ENCODE measurements at places on chromosomes 1 and 21. TPM values are rescaled to one million over a fixed set of nuclear protein-coding genes. Genes with fewer than 3 reads are reported as not detected.

The TMEM269 gene
- not detected for total RNA-seq

GRCh38 chr1:35369922-35370671, 101.6 kb downstream of the ZMYM4 start:
- no peak for DNase-seq

The HRNR gene
- not detected for total RNA-seq

DNA sequence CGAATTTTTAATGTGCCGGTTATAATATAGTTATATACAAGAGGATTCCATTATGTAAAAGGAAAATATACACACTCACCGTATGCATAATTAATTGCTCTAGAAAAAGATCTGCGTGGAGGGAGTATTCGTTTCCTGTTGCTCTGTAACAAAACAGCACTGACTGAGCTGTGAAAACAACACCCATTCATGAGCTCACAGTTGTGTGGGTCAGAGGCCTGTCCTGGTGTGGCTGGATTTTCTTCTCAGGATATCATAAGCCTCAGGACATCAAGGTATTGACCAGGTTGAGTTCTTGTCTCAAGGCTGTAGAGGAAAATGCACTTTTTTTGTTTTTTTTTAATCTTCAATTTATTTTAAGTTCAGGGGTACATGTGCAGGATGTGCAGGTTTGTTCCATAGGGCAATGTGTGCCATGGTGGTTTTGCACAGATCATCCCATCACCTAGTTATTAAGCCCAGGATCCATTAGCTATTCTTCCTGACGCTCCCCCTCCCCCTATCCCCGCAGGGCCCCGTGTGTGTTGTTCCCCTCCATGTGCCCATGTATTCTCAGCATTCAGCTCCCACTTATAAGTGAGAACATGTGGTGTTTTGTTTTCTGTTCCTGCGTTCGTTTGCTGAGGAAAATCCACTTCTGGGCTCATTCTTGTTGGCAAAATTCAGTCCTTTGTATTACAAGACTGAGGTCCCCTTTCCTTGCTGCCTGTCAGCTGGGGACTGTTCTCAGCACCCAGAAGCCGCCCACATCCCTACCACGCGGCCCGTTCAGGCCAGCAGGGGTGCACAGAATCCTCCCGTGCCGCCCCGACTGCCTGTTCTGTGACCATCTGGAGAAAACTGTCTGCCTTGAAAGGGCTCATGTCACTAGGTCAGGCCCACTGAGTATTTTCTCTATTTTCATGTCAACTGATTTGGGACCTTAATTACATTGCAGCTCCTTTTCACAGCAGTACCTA, 87.4 kb upstream of the ERRFI1 start:
- no peak for DNase-seq

DNA sequence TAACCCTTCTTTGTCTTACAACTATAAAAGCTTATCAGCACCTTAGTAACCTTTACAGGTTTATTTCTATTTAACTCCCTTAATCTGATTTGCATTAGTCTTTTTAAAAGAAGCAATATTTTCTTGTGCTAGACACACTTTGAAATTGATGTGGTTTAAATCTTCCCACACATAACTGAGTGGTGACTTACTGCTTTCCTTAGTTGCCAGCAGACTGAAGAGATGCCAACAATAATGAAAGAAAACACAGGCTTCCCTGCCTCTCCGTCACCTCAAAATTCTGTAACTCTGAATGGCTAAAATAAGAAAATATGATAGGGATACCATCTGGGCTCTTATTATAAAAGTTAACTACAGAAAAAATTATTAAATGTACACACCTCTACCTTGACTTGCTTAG, 196.8 kb downstream of the PTBP2 start:
- no peak for DNase-seq

DNA sequence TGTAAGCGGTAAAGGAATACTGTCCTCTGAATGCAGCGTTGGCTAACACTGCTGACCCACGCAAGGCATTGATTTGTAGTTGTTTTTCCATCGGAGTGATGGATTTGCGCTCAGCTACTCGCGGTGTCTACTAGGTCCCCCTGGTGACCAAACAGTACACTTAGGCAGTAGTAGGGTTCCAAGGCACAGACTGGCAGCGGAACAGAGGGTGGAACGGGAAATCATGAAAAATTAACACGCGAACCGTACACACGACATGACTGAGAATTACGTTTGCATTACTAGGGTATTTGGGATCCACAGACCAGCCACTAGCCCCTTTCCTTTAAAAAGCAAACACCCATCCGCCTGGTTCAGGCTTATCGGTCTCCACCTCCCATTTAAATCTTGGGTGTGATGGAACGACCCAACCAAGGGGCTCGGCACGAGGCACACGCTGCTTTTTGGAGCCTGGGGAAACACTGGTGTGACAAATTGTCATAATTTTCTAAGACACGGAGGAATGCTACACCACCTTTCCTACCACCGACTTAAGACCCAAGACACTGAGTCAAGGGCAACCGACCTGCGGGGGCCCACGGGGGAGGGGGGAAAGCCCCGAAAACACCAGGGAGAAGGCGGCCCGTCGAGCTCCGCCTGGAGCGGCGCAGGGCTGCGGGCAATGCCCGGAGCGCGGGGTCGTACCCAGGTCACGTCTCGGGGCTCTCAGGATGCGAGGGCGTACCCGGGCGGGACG, 699 bp downstream of the DIPK1A start:
- peak; percentile 65 for DNase-seq

The RAD54L gene
- not detected for total RNA-seq

DNA sequence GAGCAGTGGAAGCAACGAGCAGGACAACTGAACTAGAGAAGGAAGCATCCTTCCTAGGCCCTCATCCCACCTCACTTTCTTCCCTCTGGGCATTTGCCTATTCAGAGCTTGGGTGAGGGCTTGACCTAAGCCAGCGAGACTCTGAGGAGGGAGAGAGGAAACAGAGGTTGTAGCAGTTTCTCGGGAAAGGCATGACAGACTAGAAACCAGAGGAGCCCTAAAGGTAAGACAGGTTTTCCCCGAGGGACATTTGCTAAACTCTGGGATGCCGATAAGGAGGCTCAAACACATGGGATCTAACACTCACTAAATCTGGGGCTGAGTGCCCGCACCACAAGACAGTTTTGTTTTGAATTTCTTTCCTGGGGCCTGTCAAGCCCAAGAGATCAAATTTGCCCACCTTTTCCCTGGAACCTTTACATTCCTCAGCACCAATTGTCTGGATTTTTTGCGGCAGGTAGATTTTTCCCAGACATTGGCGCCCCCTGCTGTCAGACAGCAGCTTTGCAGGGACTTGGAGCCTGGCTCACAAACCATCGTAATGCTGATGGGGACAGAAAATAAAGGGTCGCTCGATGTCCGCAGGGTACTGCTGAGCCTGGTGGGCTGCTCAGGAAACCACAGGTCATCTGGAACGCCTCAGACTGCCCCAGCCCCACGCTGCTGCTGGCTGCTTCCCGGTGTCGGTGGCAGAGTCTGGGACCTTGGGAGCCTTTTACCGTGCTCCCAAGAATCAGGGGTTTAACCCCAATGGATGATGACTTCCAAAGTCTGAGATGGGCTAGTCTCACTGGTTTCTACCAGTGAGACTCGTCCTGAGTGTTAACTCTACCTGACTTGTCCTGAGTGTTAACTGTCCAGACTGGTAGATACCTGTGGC, 23.4 kb upstream of the TSPAN2 start:
- DNase-seq = no peak

DNA sequence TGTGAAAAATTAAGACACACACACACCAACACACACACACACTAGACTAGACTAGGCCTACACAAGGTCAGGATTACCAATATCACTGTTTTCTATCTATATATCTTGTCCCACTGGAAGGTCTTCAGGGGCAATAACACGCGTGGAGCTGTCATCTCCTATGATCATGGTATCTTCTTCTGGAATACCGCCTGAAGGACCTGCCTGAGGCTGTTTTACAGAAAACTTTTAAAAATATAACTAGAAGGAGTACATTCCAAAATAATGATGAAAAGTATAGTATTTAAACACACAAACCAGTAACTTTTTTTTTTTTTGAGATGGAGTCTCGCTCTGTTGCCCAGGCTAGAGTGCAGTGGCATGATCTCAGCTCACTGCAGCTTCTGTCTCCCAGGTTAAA, 20.3 kb upstream of the ZBTB8A start:
- no peak for DNase-seq

- DNase-seq = no peak
Observed at GRCh38 chr1:35883635-35884101, 659 bp downstream of the AGO1 start.

The RIMKLA gene
- total RNA-seq = 4.7 TPM

DNA sequence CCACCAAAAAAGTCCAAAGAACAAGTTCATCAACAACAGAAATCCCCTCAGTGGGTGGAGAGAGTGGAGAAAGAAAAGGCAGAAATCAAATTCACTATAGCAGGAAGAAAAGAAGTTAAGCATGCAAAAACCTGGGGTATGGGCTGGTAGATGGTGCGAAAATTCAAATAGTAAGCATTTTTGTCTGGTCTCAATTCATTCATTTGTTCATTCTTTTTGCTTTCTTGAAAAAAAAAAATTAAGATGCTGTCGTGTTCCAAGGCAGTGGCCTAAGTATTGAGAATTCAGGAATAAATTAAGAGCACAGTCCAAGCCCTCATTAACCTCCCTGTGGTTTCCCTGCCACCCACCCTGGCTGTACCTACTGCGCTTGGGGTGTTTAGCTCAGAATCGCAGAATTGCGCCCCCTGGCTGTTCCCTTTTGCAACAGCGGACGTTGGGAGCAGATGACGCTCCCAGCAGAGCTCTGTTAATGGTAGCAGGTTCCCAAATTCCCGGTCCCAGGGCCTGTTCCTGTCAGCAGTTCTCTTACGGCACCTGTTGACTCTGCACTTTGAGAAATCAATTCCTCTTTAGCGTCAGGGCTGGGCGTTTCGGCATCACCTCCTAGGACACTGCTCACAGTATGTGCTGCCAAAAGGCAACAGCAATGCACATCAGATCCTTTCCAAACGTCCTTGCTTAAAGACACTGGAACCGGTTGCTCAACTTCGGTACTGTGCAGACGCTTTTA, 34.0 kb upstream of the SSX2IP start:
- DNase-seq = no peak

- no peak for DNase-seq
Observed at GRCh38 chr21:33703750-33704606, 61.7 kb downstream of the ITSN1 start.

GRCh38 chr1:9761855-9762254, 61.9 kb downstream of the CLSTN1 start:
- DNase-seq = no peak

The RGS13 gene
- not detected for total RNA-seq

- no peak for DNase-seq
Observed at GRCh38 chr1:241600496-241600901, 39.7 kb downstream of the CHML start.

The FAM167B gene
- total RNA-seq = 2.1 TPM

DNA sequence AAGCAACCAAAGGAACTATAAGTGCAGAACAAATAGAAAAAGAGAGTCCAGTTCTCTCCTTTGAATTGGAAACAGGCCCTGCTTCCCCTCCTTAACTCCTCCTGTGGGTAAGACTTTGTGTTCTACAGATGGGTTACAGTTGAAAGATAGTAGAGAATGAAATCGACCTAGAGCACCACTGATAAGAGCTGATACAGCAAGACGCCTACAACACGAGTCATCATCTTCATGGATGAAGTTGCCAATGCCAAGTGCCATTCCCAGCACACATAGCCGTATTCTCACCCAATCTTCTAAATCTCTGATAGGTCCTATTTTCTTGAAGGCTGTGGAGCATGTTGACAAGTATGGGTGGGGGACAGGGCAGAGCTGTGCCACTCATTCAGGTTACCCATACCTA, 99.8 kb upstream of the CAMK1G start:
- no peak for DNase-seq

GRCh38 chr1:188499690-188500089, 1670.9 kb downstream of the PLA2G4A start:
- no peak for DNase-seq

DNA sequence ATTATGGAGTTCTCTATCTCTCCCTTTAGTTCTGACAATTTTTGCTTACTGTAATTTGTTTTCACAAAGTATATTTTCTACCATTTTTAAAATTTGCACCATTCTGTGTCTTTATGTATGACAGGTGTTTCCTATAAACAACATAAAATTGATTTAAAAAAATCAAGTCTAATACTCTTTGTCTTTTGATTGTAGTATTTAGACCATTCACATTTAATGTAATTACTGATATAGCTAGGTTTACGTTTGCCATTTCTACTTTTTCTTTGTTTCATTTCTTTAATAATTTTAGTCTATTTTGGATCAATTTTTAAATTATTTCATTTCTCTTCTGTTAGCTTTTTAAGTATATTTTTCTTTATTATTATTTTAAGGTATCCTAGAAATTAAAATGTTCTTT, 44.4 kb upstream of the LCE5A start:
- DNase-seq = no peak

GRCh38 chr1:228219245-228219961, 11.6 kb downstream of the OBSCN start:
- DNase-seq = no peak

The LRRC53 gene
- not detected for total RNA-seq

- DNase-seq = no peak
Observed at GRCh38 chr21:46161633-46162592, 6.5 kb upstream of the FTCD start.

The LAD1 gene
- 8.8 TPM for total RNA-seq

The FBXO44 gene
- total RNA-seq = 15.5 TPM

GRCh38 chr1:152459596-152460528, 45.8 kb upstream of the CRNN start:
- peak; percentile 78 for DNase-seq

The KIF14 gene
- total RNA-seq = not detected

The SPRR2B gene
- total RNA-seq = not detected

DNA sequence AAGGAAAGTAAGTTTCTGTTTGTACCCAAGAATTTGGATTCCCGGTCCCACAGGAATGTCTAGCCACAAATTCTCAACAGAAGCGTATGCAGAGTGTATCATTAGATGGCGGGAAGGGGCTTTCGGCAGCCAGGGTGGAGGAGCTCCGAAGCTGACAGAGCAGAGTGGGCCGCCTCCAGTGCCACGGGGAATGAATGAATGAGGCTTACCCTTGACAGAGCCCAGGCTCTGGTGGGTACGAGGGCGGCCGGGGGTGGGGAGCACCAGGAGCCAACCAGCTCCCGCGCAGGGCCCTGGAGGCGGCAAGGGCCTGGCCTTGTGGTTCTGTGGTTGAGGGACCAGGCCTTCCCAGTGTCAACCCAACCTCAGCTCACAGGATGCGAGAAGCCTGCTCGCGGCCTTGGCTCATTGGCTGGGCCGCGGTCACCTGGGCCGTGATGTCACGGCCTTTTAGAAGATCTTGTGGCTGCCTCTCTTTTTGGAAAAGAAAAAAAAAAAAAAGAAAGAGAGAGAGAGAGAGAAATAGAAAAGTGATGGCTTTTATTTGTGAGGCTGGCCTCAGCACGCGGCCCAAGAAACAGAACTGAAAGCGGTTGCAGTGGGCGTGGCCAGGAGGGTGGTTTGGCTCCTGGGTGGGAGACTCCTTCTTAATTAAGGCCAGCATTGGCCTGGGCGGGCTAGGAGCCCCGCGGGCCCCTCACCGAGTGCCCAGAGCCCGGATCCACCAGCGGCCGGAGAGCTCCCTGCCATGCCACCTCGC, 34.9 kb upstream of the RUNX3 start:
- DNase-seq = no peak

- DNase-seq = no peak
Observed at GRCh38 chr1:11031624-11032262, 15.3 kb downstream of the MASP2 start.

Measured in right atrium auricular region (tissue), 2 donors.